ENCODE measurements at places on chromosomes 13 and 19. TPM values are rescaled to one million over a fixed set of nuclear protein-coding genes. Genes with fewer than 3 reads are reported as not detected.

- H3K27me3 ChIP-seq: no peaks in the 10 kb centered on the region
- peak overlapping the region; percentile 72 for H3K27ac ChIP-seq
- H3K4me1 ChIP-seq: peaks cover 15% of the 10 kb centered on the region
- no peak for DNase-seq
- H3K4me3 ChIP-seq: peak overlapping the region; percentile 39
These were observed 3.8 kb downstream of the UBL3 start for GRCh38 chr13:29846475-29847256.

- no peaks in the 10 kb centered on the region for H3K36me3 ChIP-seq
- no peak for DNase-seq
- no peak overlapping the region for H3K27ac ChIP-seq
- no peaks in the 10 kb centered on the region for H3K27me3 ChIP-seq
These were observed 31.3 kb upstream of the FOXO1 start for GRCh38 chr13:40697711-40698110.

GARIN5A gene
- 60.0 TPM for total RNA-seq

- no peak overlapping the region for H3K4me3 ChIP-seq
- no peaks in the 10 kb centered on the region for H3K27me3 ChIP-seq
- H3K36me3 ChIP-seq: no peaks in the 10 kb centered on the region
These were observed 24.5 kb upstream of the GPC6 start for GRCh38 chr13:93201992-93202558.

- H3K4me1 ChIP-seq: peaks cover 84% of the 10 kb centered on the region
- no peak overlapping the region for H3K4me3 ChIP-seq
- no peaks in the 10 kb centered on the region for H3K27me3 ChIP-seq
- DNase-seq: no peak
These were observed 14.1 kb downstream of the BRD4 start for GRCh38 chr19:15318241-15318691.

GRCh38 chr19:6318772-6319171 is 14.6 kb downstream of the ACER1 start:
- DNase-seq: no peak
- no peaks in the 10 kb centered on the region for H3K27me3 ChIP-seq
- H3K4me3 ChIP-seq: no peak overlapping the region
- H3K36me3 ChIP-seq: no peaks in the 10 kb centered on the region
- no peak overlapping the region for H3K27ac ChIP-seq

DNA sequence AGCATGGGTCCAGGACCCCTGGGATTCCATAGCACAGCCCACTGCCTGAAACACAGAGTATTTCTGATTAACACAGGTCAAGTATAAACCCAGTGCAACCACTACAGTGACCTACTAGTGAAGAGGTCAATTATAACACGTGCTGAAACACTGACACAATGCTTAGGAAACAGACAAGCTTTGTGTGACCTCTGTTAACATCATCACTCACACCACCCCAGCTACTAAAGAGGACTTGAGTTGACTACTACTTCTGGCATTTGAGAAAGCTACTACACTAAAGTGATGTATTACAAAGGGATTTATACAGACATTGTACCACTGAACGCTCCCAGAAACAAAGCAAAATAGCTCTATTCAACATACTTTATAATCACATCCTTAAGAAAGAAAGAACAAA is 1935.9 kb upstream of the PCDH20 start:
- no peaks in the 10 kb centered on the region for H3K4me1 ChIP-seq
- H3K4me3 ChIP-seq: no peak overlapping the region
- no peaks in the 10 kb centered on the region for H3K36me3 ChIP-seq

RGCC gene
- total RNA-seq: 26.5 TPM

- H3K4me3 ChIP-seq: no peak overlapping the region
- H3K27ac ChIP-seq: no peak overlapping the region
- peaks cover 5% of the 10 kb centered on the region for H3K4me1 ChIP-seq
- no peaks in the 10 kb centered on the region for H3K27me3 ChIP-seq
- DNase-seq: peak; percentile 28
- no peaks in the 10 kb centered on the region for H3K36me3 ChIP-seq
These were observed 2.1 kb upstream of the ATP1A3 start for GRCh38 chr19:41995959-41996797.

PIBF1 gene
- total RNA-seq: 24.6 TPM

GRCh38 chr13:78152415-78152814 is 233.8 kb upstream of the EDNRB start:
- H3K36me3 ChIP-seq: no peaks in the 10 kb centered on the region
- DNase-seq: no peak

DNA sequence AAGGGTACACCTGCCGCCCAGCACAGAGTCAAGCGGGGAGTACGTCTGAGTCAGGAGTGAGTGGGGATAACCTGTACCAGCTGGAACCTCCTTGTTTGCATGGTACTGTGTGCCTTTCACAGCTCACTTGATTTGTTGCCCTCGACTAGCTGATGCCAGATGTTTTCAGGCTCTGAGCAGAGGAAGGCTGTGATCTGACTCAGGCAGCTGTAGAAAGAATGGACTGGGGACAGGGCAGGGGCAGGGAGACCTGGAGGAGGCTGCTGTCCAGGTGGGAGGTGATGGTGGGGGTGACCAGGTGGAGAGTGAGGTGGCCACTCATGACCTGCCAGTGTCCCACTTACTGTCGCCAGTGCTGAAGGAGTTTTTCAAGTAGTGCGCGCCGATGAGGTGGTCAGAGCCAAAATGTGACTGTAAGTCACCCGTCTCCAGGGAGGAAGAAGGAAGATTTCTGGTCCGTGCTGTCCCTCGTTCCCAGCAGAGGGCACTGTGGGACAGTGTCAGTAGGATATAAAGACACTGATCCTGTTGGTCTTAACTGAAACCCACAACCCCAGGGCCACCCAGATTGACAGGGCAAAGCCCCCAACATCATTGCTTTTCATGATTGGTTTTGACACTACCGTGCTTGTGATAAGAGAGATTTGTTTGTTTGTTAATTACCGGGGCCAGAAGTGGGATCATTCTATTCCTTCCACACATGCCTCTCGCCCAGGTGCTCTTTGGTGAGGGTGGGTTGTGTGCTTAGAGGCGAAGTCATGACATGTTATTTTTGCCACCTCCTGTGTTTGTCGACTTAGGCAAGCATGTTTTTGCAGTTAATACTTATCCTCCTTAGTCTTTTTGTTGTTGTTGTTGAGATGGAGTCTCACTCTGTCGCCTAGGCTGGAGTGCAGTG is 128.4 kb downstream of the DPF1 start:
- no peak overlapping the region for H3K4me3 ChIP-seq
- no peak overlapping the region for H3K27ac ChIP-seq
- DNase-seq: peak; percentile 82

GRCh38 chr13:97849305-97849704 is 104.2 kb upstream of the IPO5 start:
- no peaks in the 10 kb centered on the region for H3K36me3 ChIP-seq
- DNase-seq: no peak
- H3K4me3 ChIP-seq: no peak overlapping the region
- H3K4me1 ChIP-seq: no peaks in the 10 kb centered on the region

SLC5A5 gene
- total RNA-seq: 1.4 TPM

GRCh38 chr13:42312817-42313431 is 41.0 kb downstream of the AKAP11 start:
- no peak overlapping the region for H3K27ac ChIP-seq
- no peak overlapping the region for H3K4me3 ChIP-seq
- no peaks in the 10 kb centered on the region for H3K36me3 ChIP-seq
- no peaks in the 10 kb centered on the region for H3K4me1 ChIP-seq
- DNase-seq: no peak

- no peaks in the 10 kb centered on the region for H3K36me3 ChIP-seq
- H3K4me1 ChIP-seq: peaks cover 1% of the 10 kb centered on the region
- no peak overlapping the region for H3K27ac ChIP-seq
- no peaks in the 10 kb centered on the region for H3K27me3 ChIP-seq
- no peak overlapping the region for H3K4me3 ChIP-seq
These were observed 9.7 kb upstream of the SLAIN1 start for GRCh38 chr13:77687799-77688198.

GRCh38 chr19:10566658-10567410 is 1.0 kb upstream of the KRI1 start:
- no peak for DNase-seq
- peak overlapping the region; percentile 90 for H3K27ac ChIP-seq
- H3K27me3 ChIP-seq: no peaks in the 10 kb centered on the region
- peaks cover 23% of the 10 kb centered on the region for H3K4me1 ChIP-seq

- no peaks in the 10 kb centered on the region for H3K36me3 ChIP-seq
- H3K4me1 ChIP-seq: no peaks in the 10 kb centered on the region
- no peak for DNase-seq
- no peak overlapping the region for H3K27ac ChIP-seq
- no peaks in the 10 kb centered on the region for H3K27me3 ChIP-seq
- H3K4me3 ChIP-seq: no peak overlapping the region
These were observed 6.5 kb downstream of the TMEM255B start for GRCh38 chr13:113765564-113765910.

DNA sequence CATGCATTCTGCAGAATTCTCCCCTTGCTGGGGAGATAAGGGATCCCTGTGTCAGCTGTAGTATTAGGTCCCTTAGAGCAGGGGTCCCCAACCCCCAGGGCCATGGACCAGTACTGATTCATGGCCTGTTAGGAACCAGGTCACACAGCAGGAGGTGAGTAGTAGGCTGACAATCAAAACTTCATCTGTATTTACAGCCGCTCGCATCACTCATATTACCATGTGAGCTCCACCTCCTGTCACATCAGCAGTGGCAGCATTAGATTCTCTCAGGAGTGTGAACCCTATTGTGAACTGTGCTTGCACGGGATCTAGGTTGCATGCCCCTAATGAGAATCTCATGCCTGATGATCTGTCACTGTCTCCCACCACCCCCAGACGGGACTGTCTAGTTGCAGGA is 37.9 kb downstream of the CPAMD8 start:
- H3K27me3 ChIP-seq: no peaks in the 10 kb centered on the region
- H3K4me1 ChIP-seq: peaks cover 4% of the 10 kb centered on the region
- H3K27ac ChIP-seq: no peak overlapping the region

BST2 gene
- 64.4 TPM for total RNA-seq
